ENCODE measurements at places on chromosomes 2 and 18.

DNA sequence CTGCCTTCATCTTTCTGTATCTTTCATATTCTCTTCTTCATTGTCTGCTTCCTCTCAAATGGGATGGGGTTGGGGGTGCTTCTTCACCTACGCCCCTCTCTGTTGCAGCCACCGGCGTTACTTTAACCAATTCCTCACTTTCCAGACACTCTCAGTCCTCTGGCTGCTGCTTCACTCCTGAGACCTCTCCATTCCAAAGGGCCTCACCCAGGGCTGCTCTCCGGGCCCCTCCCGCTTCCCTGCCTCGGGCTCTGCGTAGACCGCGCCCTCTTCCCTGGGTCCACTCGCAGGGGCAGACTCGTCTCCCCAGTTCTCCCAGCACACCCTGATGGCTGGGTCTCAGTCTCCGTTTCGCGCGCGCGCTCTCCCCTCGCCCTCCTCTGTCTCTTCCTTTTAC lies 926 bp downstream of the SERPINB8 start:
- DNase-seq, result no peak

DNA sequence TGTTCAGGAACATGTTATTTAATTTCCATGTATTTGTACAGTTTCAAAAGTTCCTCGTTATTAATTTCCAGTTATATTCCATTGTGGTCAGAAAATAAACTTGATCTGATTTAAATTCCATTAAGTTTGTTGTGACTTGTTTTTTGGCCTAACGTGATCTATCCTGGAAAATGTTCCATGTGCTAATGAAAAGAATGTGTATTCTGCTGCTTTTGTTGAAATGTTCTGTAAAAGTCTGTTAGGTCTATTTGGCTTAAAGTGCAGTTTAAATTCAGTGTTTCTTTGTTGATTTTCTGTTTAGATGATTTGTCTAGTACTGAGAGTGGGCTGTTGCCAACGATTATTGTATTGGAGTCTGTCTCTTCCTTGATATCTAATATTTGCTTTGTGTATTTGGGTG lies 148.0 kb downstream of the UBR3 start:
- DNase-seq, result no peak

DNA sequence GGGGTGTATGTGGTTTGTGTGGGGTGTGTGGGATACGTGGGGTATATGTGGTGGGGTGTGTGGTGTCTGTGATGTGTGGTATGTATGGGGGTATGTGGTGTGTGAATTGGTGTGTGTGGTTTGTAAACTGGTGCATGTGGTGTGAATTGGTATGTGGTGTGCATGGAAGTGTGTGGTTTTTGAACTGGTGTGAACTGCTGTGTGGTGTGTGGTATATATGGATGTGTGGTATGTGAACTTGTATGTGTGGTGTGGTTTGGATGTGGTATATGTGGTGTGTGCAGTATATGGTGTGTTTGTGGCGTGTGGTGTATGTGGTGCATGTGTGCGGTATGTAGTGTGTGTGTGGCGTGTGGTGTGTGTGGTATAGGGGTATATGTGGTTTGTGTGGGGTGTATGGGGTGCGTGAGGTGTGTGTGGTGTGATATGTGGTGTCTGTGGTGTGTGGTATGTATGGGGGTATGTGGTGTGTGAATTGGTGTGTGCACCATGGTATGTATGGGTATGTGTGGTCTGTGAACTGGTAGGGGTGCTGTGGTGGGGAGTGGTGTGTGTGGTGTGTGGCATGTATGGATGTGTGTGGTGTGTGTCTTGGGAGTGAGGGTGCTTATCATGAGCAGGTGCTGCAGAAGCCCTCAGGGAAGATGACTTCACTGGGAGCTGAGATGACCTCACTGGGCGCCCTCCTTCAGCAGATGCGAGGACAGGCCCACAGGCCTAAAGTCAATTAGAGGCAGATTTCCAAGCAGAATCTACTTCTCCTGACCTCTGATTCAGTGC lies 209.6 kb upstream of the TNP1 start:
- no peak for DNase-seq

DNA sequence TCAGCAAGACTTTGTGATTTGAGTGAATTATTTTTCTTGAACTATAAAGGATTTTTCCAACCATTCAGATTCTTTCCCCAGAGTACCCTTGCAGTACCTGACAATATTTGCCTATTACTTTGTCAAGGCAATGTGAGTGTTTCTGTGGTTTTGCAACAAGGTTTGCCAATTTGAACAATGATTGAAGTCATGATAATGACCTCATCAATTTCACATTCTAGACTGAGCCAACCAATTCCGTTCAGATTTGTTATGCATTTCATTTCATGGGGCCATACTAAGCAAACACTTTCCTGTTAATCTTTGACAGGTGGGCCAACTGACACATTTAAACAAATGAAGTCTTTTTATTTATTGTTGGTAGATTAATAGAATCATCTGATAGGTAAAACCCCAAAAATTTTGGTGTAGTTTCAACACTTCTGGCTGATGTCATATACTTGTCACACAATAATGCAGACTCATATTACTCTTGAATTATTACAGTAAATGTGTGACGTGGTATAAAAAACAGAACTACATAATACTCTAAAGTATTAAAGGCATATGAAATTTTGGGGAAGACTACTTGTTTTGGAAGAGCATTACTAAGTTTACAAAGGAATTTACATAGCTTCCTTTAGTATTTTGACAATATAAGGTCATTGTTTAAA lies 526.4 kb downstream of the DPP10 start:
- DNase-seq, result no peak

Measured in stimulated activated CD4-positive, alpha-beta T cell treated with anti-CD3 and anti-CD28 coated beads, Interleukin-15, amount 100 ng/mL, for 1 hour (primary cell).